ENCODE measurements at places on chromosomes 13 and 19. TPM values are rescaled to one million over a fixed set of nuclear protein-coding genes. Genes with fewer than 3 reads are reported as not detected.
A peak's percentile ranks its signal among the peaks of the same experiment; 100 is the strongest.

GRCh38 chr19:33477781-33478180 lies 43.8 kb downstream of the PEPD start:
- DNase-seq: no peak
- no peak overlapping the region for H3K4me3 ChIP-seq
- H3K36me3 ChIP-seq: peaks cover 19% of the 10 kb centered on the region

DNA sequence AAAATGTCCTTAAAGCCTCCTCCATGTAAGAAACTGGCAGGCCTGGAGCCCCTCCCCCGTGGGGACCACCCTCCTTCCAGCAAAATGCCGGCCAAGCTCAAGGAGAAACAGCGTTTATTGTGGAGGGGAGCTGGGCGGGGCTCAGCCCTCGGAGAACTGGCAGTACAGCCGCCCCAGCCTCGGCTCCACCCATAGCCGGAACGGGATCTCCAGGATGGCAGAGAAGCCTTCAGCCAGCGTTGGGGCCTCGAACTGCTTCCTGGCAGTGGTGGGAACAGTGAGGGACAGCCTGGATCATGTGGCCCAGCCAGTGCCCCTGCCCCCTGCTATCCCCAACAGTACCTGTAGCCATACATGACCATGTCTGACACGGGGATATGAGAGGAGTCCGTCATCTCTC lies 6.3 kb downstream of the PNKP start:
- H3K36me3 ChIP-seq: peaks cover 7% of the 10 kb centered on the region
- peaks cover 24% of the 10 kb centered on the region for H3K4me1 ChIP-seq
- no peaks in the 10 kb centered on the region for H3K27me3 ChIP-seq
- H3K27ac ChIP-seq: no peak overlapping the region
- no peak for DNase-seq
- H3K4me3 ChIP-seq: no peak overlapping the region

- H3K4me3 ChIP-seq: no peak overlapping the region
- H3K27ac ChIP-seq: no peak overlapping the region
- no peak for DNase-seq
- no peaks in the 10 kb centered on the region for H3K36me3 ChIP-seq
- H3K27me3 ChIP-seq: no peaks in the 10 kb centered on the region
These were observed 62.9 kb downstream of the GGACT start for GRCh38 chr13:100525453-100526317.

- no peak for DNase-seq
- H3K4me3 ChIP-seq: no peak overlapping the region
- no peak overlapping the region for H3K27ac ChIP-seq
- H3K4me1 ChIP-seq: peaks cover 12% of the 10 kb centered on the region
- peaks cover 5% of the 10 kb centered on the region for H3K27me3 ChIP-seq
These were observed 46.3 kb downstream of the IRS2 start for GRCh38 chr13:109740121-109740520.

- peaks cover 6% of the 10 kb centered on the region for H3K4me1 ChIP-seq
- no peaks in the 10 kb centered on the region for H3K36me3 ChIP-seq
- H3K27me3 ChIP-seq: no peaks in the 10 kb centered on the region
- no peak overlapping the region for H3K27ac ChIP-seq
- DNase-seq: no peak
These were observed 511.5 kb downstream of the UQCRFS1 start for GRCh38 chr19:28701491-28701890.

GRCh38 chr19:6273701-6274601 lies 5.8 kb downstream of the MLLT1 start:
- H3K27me3 ChIP-seq: no peaks in the 10 kb centered on the region
- no peak overlapping the region for H3K27ac ChIP-seq
- peaks cover 4% of the 10 kb centered on the region for H3K36me3 ChIP-seq
- H3K4me1 ChIP-seq: peaks cover 56% of the 10 kb centered on the region
- no peak overlapping the region for H3K4me3 ChIP-seq

- H3K27me3 ChIP-seq: no peaks in the 10 kb centered on the region
- no peaks in the 10 kb centered on the region for H3K36me3 ChIP-seq
- peak overlapping the region; percentile 77 for H3K4me3 ChIP-seq
- H3K27ac ChIP-seq: peak overlapping the region; percentile 6
These were observed 1.4 kb downstream of the LRFN3 start for GRCh38 chr19:35937345-35938281.

- DNase-seq: no peak
- no peak overlapping the region for H3K4me3 ChIP-seq
- no peaks in the 10 kb centered on the region for H3K36me3 ChIP-seq
- H3K27me3 ChIP-seq: no peaks in the 10 kb centered on the region
- no peak overlapping the region for H3K27ac ChIP-seq
These were observed 440.0 kb downstream of the KCTD12 start for GRCh38 chr13:76446191-76446590.

DNA sequence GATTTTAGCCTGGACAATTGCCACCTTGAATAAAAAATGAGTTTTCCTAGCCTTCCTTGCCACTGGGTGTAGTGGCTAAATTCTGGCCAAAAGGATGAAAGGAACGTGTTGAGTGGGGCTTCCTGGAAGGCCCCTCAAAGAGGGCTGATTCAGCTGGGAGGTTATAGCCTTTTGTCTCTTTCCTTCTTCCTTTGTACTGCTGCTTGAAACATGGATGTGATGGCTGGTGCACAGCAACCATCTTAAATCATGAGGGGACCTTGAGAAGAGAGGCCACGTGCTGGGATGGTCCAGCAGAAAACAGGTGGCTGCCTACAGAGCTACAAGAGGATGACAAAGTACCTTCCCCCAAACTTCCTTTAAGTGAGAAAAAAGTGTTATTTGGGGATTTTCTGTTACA lies 40.0 kb upstream of the GJB6 start:
- no peaks in the 10 kb centered on the region for H3K4me1 ChIP-seq
- H3K36me3 ChIP-seq: no peaks in the 10 kb centered on the region
- no peak overlapping the region for H3K4me3 ChIP-seq
- peaks cover 16% of the 10 kb centered on the region for H3K27me3 ChIP-seq
- H3K27ac ChIP-seq: no peak overlapping the region

DNA sequence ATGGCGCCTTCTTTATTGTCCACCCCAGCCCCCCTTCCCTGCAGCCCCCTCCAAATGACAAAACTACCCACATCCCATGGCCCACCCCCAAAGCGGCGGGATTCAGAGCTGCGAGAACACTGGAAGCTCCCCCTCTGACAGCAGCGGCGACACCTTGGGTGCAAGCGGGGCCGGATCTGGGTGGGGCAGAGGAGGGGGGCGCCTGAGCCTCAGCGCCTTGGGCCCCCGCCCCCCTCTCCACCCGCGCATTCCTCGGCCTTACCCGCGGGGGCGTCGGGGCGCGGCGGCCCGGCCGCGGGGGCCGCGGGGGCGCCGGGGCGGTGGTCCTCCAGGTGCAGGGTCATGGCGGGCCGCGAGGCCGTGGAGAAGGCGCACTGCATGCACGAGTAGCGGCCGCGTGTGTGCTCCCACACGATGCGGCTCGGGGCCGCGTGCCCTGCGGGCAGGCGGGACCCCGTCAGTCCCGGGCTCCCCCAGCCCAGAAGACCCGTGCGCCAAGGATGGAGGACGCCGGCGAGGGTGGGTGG lies 3.3 kb downstream of the ZNF414 start:
- peaks cover 41% of the 10 kb centered on the region for H3K4me1 ChIP-seq
- H3K4me3 ChIP-seq: no peak overlapping the region
- H3K27ac ChIP-seq: no peak overlapping the region
- H3K36me3 ChIP-seq: peaks cover 2% of the 10 kb centered on the region

DNA sequence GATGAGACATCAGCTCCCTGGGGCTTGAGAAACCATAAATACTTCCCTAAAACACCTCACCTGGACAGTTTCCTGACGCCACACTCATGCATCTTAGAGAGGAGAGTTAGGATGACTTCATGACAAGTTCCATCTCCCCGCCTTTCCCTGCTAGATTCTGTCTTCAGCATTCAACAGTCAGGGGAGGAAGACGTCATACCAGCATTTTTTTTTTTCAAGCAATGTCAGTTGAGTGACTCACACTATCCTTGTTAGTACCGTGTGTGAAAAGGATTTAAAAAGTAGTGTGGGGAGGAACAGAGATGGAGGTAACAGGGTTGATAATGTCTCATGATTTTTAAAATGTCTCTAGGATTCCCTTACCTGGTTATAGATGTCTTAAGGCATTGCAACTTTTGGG lies at the start of gene OR7D2:
Gene OR7D2 (plus strand): TSS at position 79 of the 400 bp plus-strand sequence. CDS start 6,803 bp downstream, outside the sequence.
- no peak for DNase-seq
- no peak within 1 kb of the TSS for H3K27ac ChIP-seq
- no peaks in the 10 kb centered on the region for H3K4me1 ChIP-seq
- no peaks in the 10 kb centered on the region for H3K36me3 ChIP-seq

- no peak for DNase-seq
- H3K4me1 ChIP-seq: no peaks in the 10 kb centered on the region
- H3K4me3 ChIP-seq: no peak overlapping the region
- no peaks in the 10 kb centered on the region for H3K36me3 ChIP-seq
- H3K27ac ChIP-seq: no peak overlapping the region
These were observed 25.7 kb upstream of the TPP2 start for GRCh38 chr13:102571075-102571474.

DNA sequence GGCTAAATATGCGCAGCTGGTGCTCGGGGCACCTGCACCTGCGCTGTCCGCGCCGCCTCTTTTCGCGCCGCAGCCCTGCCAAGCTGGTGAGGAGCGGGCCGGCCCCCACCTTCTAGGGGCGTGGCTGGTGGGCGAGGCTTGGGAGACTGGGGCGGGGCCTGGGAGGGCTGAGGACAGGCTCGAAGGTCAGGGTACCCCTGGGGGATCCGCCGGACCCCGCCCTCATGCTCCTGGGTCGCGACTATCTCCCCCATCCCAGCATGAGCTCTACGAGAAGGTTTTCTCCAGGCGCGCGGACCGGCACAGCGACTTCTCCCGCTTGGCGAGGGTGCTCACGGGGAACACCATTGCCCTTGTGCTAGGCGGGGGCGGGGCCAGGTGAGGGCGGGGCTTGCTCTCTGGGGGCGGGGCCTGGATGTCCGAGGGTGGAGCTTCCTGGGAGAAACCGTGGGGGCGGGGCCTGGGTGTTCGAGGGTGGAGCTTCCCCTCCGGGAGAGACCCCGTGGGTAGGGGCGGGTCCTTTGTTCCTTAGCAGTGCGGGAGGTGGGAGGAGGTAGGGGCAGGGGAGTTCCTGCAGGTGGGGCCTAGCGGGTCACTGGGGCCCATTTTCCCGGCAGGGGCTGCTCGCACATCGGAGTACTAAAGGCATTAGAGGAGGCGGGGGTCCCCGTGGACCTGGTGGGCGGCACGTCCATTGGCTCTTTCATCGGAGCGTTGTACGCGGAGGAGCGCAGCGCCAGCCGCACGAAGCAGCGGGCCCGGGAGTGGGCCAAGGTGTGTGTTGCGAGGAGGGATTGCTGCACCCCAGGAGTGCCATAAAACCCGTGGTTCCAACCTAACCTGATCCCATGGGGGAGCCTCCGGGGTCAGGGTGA lies 19.7 kb downstream of the PNPLA6 start:
- peaks cover 11% of the 10 kb centered on the region for H3K36me3 ChIP-seq
- no peak overlapping the region for H3K4me3 ChIP-seq
- H3K27me3 ChIP-seq: no peaks in the 10 kb centered on the region
- H3K27ac ChIP-seq: no peak overlapping the region
- no peak for DNase-seq

- no peak overlapping the region for H3K27ac ChIP-seq
- peaks cover 17% of the 10 kb centered on the region for H3K27me3 ChIP-seq
- no peak overlapping the region for H3K4me3 ChIP-seq
- no peaks in the 10 kb centered on the region for H3K4me1 ChIP-seq
These were observed 12.2 kb upstream of the KCTD15 start for GRCh38 chr19:33784432-33784831.

GRCh38 chr13:22357132-22357531 lies 686.3 kb downstream of the FGF9 start:
- H3K27me3 ChIP-seq: no peaks in the 10 kb centered on the region
- H3K27ac ChIP-seq: no peak overlapping the region
- DNase-seq: no peak

DNA sequence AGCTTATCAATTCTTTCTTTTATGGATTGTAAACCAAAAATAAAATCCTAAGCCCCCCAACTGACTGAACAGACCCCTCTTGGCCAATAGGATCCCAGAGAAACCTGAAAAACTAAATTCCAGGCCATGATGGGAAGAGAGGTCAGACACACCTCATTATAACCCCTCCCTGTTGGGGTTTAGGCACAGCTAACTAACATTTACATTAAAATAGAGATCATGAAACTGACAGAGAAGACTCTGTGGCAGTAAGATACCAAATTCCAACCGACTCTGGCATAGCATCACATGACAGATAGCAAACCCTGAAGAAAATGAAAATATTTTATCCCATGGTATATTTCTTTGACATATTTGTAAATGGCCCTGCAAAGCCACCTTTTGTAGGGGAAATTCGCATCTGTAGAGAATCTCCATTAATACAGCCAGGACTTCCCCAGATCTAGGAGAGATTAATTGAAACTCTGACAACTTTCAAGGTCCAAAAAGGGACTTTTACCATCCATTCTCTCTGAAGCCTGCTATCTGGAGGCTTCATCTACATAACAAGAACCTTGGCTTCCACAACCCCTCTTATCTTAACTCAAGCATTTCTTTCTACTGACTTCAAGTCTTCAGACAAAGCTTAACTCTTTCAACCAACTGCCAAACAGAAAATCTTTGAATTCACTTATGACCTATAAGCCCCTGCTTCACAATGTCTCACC lies 27.1 kb upstream of the GAS6 start:
- no peak for DNase-seq
- no peak overlapping the region for H3K27ac ChIP-seq
- no peak overlapping the region for H3K4me3 ChIP-seq
- H3K27me3 ChIP-seq: peaks cover 18% of the 10 kb centered on the region

GRCh38 chr13:40466272-40466671 lies 200.2 kb downstream of the FOXO1 start:
- no peaks in the 10 kb centered on the region for H3K4me1 ChIP-seq
- no peaks in the 10 kb centered on the region for H3K27me3 ChIP-seq
- H3K4me3 ChIP-seq: no peak overlapping the region
- no peak for DNase-seq

Gene LILRA6
- not detected for total RNA-seq

Gene OVOL3
- total RNA-seq: 0.39 TPM

Gene TRPC4
- not detected for total RNA-seq

Gene CD37
- 248 TPM for total RNA-seq

Gene GPR18
- 12.4 TPM for total RNA-seq

Gene SSC5D
- 1.7 TPM for total RNA-seq

Gene NCCRP1
- not detected for total RNA-seq

Gene THSD1
- 0.48 TPM for total RNA-seq

Gene AZU1
- not detected for total RNA-seq

Gene SIGLECL1
- not detected for total RNA-seq
